C1 segment of cervical spinal cord (tissue), 14 donors: ENCODE measurements at places on chromosomes 2 and 18.

- no peak for DNase-seq
Measured at GRCh38 chr18:25234740-25235345, 117.1 kb downstream of the ZNF521 start.

DNA sequence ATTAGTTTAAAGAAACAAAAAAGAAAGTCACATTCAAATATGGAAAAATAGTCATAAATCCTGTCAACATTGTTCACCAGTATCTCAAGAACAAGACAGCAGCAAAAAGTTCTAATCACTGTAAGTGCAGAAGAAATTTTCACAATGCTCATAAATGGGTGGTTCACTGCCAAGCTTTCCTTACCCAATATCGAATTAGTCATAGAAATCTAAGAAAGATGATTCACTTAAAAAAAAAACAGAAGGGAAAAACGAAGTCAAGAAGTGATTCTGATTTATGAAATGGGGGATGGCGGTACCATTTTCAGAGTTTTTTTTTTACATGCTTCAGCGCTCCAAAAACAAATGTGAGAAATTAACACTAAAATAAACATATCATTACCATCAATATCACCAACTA lies 156.7 kb downstream of the EXOC6B start:
- DNase-seq = no peak

GRCh38 chr18:70421471-70422390 lies 132.9 kb downstream of the SOCS6 start:
- DNase-seq = no peak

- no peak for DNase-seq
Measured at GRCh38 chr2:214631406-214631805, 178.1 kb downstream of the BARD1 start.

DNA sequence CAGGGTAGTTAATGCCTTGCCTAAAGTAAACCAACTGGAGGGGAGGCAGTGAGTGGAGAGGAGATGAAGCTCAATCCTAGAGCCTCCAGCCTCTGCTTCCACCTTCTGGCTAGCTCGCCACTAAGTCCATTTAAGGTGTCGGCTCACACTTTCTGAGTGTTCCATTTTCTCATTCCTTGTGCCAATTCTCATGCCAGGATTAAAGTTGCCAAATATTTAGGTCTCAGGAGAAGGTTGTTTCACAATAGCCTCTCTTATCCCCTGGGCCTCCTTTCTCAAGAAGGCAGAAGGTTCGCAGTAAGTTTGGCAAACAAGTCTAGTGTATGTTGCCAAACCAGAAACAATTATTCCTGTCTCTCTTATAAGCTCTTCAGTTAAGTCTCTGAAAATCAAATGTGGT lies 57.2 kb downstream of the TACR1 start:
- DNase-seq = no peak

- no peak for DNase-seq
Measured at GRCh38 chr2:199693861-199694260, 157.1 kb downstream of the FTCDNL1 start.

DNA sequence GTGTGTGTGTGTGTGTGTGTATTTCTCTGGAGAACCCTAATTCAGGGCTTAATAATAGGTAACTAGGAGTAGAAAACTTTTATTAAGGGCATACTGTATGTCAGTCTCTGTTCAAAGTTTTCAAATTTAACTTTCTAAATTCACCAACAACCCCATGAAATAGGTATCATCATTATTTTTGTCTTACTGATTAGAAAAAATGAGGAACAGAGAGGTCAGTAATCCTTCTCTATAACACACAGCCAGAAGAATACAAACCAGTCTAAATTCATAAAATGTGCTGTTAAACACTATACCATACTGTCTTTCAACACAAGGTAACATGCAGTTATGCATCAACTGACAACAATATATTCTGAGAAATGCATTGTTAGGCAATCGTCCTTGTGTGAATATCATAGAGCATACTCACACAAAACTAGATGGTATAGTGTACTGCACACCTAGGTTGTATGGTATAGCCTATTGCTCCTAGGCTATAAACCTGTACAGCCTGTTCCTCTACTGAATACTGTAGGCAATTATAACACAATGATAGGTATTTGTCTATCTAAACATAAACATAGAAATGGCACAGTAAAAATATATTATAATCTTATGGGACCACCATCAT lies 143.1 kb downstream of the PTH2R start:
- no peak for DNase-seq
